ENCODE measurements at places on chromosomes 11 and 22.
A peak's percentile ranks its signal among the peaks of the same experiment; 100 is the strongest.

DNA sequence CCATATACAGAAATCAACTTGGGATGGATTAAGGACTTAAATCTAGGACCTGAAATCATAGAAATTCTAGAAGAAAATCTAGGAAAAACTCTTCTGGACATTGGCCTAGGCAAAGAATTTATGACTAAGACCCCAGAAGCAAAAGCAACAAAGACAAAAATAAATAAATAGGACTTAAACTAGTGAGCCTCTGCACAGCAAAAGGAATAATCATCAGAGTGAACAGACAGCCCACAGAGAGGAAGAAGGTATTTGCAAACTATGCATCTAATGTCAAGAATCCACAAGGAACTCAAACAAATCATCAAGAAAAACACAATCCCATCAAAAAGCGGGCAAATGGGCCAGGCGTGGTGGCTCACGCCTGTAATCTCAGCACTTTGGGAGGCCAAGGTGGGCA is 32.4 kb downstream of the TTC28 start:
- no peak for DNase-seq

- DNase-seq, result peak; percentile 27
Measured at GRCh38 chr11:71420455-71421241, 27.5 kb downstream of the DHCR7 start.

GRCh38 chr11:95703049-95703448 is 86.5 kb downstream of the FAM76B start:
- no peak for DNase-seq

- no peak for DNase-seq
Measured at GRCh38 chr22:19879246-19879570, 24.5 kb upstream of the GNB1L start.

DNA sequence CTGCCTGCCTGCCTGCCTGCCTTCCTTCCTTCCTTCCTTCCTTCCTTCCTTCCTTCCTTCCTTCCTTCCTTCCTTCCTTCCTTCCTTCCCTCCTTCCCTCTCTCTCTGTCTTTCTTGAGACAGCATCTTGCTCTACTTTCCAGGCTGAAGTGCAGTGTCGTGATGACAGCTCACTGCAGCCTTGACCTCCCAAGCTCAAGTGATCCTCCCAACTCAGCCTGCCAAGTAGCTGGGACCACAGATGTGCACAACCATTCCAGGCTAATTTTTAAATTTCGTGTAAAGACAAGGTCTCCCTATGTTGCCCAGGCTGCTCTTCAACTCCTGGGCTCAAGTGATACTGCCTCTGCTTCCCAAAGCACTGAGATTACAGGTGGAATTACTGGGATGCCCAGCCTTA is 328.2 kb upstream of the SORL1-AS1 start:
- DNase-seq, result no peak

DNA sequence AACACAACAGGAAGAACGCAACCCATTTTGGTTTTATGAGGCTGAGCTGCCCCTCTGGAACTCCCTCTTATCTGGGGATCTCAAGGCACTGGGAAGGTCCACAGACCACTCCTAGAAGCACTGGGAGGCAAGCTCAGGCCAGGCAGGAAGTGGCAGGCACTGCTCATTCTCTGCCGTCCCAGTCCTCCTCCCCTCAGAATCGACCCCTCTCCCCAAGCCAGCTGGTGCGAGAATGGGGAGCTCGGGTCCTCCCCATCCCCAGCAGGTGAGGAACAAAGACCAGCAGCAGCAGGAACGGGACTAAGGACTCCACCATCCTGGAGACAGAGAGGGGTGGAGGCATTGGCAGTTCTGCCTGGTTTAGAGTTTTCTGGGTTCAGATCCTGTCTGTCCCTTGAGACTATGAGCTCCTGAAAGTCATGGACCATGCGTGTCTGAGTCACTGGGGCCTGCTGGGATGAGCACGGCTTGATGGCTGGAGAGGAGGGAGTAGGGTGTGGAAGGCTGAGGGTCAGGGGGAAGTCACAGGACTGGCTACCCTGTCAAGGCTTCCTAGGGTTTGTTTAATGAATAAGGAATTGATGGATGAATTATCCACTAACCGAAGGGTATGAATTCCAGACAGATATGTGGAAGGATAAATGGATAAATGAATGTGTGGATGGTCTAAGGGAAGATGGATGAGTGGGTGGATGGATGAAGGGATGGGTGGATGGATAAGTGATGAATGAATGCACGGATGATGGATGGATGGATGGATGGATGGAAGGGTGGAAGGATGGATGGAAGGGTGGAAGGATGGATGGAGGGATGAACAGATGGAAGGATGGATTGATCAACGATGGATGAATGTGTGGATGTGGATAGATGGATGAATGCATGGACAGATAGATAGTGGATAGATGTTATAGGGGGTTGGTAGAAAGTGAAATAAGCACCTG is 6.4 kb downstream of the MYEOV start:
- no peak for DNase-seq

- DNase-seq, result no peak
Measured at GRCh38 chr11:14261066-14261465, 97.9 kb downstream of the RRAS2 start.

GRCh38 chr11:12727563-12728211 is 53.5 kb downstream of the TEAD1 start:
- no peak for DNase-seq

DNA sequence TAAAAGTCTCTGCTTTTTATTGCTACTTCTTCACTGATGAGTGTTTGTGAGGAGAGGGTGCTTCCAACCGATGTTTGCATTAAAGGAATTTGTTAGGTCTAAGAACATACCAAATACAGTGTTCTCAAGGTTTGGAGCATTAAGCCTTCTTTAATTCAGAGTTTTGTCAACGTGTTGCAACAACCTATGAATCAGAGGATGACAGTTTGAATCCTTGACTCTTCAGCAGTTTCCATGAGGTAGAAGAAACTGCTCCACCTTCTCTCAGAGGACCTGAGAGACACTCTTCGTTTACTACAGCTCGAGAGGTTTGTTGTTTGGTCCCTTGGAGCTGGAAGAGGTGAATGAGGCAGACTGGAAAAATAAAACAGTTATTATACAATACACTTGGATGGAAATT is 55.7 kb downstream of the NCAM1 start:
- DNase-seq, result no peak

DNA sequence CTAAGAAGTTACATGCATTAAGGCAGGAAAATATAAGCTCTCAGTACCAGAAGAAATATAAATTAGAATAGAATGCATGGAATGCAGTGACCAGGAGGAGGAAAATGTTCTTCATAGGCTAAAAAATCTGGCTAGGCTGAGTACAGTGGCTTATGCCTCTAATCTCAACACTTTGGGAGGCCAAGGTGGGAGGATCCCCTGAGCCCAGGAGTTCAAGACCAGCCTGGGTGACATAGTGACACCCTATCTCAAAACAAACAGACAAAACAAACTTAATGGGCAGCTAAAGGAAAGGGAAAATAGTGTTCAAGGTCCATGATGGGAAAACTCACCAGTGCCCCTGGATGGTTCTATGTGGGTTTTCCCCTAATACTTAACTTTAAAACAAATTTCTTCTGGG is 78.3 kb upstream of the RASSF10 start:
- no peak for DNase-seq

DNA sequence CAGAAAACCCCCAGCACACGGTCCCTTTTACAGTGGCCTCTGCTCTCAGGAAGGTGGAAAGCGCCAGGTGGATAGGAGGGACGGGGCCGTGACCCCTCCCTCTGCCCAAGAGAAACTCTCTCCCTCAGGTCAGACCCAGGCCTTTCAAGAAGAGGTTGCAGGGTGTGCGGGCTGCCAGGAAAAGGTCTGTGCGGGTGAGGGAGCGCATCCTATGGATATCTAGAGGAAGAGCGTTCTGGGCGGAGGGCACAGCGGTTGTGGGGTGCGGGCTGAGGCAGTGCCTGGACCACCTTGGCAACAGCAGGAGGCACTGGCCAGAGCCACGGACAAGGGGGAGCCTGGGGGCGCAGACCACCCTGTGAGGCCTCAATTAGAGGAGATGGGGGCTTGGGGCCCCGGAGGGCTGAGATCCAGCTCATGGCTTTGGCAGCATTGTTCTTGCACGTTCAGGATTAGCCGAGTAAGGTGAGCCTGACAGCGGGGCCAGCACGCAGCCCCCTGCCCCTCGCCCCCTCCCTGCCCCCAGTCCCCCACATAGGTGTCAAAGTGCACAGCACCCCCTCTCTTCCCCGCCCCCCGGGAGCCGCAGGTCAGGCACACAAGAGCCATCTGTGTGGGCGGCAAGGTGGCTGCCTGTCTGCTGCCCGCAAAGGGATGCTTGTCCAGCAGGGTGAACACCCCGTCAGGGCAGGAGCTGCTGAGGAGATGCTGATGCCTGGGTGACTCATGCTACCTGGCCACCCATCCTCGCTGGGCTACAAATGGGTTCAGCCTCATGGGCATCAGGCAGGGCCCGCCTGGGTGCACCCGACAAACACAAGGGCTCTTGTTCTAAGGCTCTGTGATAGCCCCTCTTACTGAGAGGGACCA is 92.8 kb upstream of the KCNQ1OT1 start:
- no peak for DNase-seq

DNA sequence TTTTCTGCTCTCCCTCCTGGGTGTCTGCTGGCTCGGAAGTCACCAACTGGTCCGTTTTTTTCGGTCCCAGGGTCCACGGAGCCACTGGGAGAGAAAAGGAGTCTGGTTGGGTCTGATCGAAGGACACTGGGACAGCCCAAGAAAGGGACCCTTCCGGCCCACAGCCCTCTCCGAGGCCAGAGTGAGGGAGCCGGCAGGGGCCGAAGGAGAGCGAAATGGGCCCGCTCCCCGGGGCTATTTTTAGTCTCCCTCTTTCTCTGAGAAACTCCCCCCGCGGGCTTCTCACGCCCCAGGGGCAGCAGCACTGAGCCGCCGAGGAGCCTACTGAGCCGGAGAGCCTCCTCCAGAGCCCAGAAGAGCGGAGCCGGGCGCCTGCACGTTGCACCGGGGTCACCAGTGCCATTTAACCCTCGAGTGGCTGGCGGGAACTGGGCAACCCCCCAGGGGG is 1.9 kb downstream of the ESAM start:
- no peak for DNase-seq

DNA sequence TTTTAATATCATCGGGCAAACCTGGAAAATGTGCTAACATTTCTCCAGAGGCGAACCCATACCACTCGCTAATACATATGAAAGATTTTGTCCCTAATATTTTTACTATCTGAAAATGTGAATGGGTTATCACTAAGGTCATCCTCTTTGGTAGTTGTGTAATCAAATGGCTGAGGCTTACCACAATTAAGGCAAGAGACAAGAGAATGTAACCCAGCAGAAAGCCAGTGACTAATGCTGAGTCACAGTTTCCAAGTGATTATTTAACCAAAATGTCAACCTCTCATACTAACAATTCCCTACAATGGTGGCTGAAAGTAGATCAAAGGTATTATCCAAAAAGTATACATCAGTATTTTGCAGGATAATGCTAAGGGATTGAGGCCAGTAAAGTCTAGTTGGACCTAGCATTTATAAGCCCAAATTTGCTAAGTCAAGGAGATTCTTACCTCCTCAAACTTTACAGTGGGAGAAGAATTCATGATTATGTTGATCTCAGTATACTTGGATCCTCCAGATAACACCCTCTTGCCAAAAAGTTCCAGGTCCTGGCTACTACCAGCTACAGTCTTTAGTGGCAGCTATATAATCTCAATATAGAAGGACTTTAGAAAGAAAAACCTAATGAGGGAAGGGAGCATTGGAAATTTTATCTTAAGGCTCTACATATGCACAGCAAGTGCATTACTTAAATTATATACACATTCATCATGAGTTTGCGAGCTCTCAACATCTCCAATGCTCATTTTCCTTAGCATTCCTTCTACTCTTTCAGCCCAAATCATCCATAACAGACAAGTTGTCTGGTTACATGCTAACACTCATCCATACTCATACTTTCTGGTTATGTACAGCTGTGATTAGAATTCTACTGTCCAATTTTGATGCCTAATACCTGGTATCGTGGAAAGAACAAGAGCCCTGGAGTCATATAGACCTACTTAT is 25.4 kb downstream of the SIK3 start:
- DNase-seq, result peak; percentile 77

GRCh38 chr11:121478895-121479697 is 26.3 kb upstream of the SORL1-AS1 start:
- DNase-seq, result no peak

Measured in glomerular endothelial cell (primary cell).